ENCODE measurements at places on chromosomes 5 and 9.

DNA sequence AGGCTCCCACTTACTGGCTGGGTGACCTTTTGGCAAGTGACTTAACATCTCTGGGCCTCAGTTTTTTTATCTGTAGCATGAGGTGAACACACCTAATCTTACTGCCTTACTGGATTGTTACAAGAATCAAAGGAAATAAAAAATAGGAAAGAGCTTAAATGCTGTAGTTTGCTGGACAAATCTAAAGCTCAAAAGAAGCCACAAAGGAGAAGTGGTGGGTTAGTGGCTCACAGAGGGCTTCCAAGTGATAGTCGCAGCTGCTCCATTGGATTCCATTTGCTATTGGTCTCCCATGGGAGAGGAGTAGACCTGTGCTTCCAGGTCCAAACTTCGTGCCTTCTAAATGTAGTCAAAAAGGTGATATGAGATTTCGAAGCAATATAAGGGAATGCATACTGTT is 123.6 kb downstream of the SEMA6A start:
- no peak for DNase-seq

- DNase-seq, result no peak
These were observed 617.8 kb upstream of the DMAC1 start for GRCh38 chr9:8417341-8417740.

DNA sequence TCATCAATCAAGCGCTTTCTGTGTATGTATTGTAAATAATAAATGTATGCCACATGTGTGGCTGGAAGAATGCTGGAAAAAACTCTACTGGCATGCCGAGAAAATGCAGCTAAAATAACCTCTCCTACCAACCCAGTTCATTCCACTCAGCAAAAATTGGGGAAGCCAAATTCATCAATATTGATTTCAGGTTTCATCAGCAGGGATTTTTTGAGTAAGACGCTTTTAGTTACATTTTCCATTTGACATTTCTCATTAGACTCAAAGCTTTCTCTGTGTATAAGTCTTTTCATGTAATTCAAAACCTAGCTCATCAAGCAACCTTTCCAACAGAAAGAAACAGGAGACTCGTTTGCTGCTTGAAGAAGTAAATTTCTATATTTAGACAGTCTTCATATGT is 338.1 kb downstream of the DMRT2 start:
- no peak for DNase-seq

- DNase-seq, result no peak
These were observed 76.5 kb downstream of the GLIS3 start for GRCh38 chr9:4223312-4223833.

DNA sequence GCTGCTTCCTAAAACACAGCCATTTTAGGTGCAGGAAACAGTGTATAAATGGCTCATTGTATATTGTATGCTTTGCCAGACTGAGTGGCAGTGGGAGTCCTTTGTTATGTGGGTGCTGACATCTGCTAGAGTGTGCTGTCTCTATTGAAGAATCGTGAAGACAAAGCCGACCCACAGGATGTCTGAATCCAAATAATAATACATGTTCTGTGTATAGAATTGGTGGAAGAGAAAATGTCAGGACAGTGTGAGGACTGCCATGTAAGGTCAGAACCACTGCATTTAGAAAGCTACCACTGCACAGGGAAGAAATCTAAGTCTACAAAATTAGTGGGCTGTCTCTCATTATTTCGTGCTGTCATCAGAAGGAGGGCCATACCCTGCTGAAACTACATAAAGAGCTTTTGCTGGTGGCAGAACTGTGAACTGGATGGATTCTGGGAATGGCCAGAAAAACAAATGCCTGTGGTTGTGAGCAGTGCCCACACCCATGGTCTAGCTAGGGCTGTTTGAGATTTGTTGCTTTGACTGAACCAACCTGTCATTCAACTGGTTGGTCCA is 2.5 kb downstream of the IL7R start:
- no peak for DNase-seq

- DNase-seq, result no peak
These were observed 478.1 kb upstream of the CDH9 start for GRCh38 chr5:27516437-27516836.

DNA sequence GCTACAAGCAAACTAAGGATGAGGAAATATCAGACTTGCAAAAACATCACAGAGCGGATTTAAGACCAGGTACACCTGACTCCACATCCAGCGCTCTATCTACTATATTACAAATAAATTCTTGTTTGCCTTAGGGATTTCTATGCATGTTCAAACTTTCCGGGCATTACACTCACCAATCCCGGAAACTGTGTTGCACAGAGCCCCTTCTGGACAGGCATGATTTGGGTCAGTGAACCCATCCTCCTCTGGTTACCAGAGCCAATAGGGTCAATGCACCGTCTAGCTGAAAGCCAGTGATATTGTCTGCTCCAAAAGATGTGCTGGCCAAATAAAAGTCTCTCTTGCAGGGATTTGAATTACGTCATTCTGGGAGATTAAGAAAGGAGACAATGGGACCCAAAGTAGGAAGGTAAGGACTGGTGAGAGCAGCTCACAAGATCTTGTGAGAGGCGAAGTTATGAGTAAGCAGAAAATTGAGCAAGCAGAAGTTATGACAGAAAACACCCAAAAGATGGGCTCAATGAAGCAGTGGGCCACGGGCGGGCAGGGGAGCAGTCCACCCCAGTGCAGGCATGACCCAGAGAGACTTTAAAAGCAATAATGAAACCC is 155.8 kb upstream of the RAI14 start:
- DNase-seq, result no peak

GRCh38 chr5:124901081-124901480 is 154.6 kb upstream of the ZNF608 start:
- DNase-seq, result no peak

DNA sequence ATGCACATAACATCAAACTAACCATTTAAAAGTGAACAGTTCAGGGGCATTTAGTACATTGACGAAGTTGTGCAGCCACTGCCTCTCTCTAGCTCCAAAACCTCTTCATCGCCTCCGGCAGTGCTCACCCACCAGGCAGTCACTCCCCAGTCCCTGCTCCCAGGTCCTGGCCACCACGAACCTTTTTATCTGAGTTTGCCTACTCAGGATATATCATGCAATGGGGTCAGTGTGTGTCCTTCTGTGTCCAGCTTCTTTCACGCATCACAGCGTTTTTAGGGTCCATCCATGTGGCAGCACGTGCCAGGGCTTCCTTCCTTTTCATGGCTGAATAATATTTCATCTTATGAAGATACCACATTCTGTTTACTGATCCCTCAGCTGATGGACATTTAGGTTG is 4.6 kb downstream of the AHRR start:
- DNase-seq, result no peak

DNA sequence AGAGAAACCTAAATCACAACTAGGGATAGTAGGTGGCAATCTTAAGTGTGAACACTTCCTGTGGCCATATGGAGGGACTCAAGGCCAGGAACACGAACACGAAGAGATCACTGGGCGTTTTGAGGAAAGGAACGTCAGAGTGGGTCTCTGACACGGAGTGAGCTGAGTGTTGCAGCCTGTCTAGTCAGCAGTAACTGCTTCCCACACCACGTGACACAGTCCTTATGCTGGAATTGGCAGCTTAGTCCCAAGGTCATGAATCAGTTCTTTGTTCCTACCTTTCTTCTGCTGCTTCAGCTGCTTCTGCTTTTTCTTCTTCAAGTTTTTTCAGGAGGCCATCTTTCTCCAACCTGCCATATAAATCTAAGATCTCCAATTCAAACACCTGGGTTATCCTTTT is 18.2 kb downstream of the SPACA9 start:
- DNase-seq, result peak; percentile 31

GRCh38 chr9:121510766-121511550 is 11.3 kb upstream of the GGTA1 start:
- DNase-seq, result no peak

DNA sequence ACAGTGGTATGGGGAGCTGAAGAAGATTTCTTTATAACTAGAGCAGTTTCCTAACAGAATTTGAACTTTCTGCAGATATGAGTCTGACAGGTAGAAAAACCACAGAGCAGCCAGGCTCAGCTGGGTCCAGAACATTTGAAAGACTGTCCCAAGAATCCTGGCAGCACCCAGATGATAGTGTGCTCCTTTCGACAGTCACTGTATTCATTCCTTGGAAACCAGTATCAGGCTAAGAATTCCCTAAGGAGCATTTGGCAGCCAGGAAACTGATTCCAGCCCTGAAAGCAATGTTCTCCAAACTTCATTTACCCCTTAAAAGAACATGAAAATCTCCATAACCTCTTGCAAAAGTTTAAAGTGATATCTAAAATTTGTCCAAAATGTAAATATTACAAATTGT is 123.0 kb upstream of the MTAP start:
- no peak for DNase-seq

GRCh38 chr5:110333384-110333783 is 393.1 kb downstream of the TMEM232 start:
- no peak for DNase-seq

GRCh38 chr5:173743641-173744343 is 127.3 kb upstream of the BOD1 start:
- no peak for DNase-seq

DNA sequence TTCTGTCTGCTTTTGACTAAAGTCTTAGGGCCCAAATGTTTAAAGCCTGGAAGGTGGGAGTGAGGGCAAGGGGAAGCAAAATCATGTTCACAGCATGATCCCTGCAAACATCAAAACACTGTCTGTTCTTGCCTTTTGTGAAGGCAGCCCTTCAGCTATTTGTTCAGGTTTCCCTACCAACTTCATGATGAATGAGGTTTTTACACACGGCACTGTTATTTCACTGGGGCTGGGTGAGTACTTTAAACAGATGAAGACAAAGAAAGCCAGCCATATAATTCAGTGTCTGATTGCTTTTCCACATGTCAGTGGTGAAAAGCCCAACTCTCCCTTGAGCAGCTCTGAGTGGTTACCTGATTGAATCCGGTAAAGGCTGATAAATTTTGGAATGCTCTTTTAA is 224.7 kb upstream of the GRAMD2B start:
- DNase-seq, result no peak

DNA sequence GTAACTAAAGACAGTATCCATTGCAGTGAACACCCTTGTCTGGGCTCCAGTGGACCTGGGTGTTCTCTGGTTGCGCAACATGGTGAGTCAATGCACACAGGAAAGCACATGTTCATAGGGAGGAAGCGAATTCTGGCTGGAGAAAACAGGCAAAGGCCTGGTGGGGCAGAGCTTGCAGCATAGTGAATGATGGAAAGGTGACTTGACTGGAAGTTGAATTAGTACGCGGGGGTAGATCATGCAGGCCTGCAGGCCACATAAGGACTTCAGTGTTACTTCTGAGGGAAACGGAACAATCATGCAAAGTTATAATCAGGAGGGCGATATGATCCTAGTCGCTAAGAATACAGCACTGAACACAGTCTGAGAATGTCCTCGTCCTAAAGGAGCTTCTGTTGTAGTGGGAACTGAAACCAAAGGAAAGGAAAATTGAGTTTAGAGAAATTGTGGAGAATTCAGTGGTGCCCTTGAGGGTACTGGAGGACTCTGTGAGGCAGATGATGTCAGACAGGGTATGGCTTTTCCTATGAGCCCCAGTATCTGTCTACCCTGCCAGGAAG is 71.9 kb upstream of the RANBP3L start:
- no peak for DNase-seq

GRCh38 chr5:3489239-3489843 is 106.3 kb upstream of the IRX1 start:
- DNase-seq, result no peak

DNA sequence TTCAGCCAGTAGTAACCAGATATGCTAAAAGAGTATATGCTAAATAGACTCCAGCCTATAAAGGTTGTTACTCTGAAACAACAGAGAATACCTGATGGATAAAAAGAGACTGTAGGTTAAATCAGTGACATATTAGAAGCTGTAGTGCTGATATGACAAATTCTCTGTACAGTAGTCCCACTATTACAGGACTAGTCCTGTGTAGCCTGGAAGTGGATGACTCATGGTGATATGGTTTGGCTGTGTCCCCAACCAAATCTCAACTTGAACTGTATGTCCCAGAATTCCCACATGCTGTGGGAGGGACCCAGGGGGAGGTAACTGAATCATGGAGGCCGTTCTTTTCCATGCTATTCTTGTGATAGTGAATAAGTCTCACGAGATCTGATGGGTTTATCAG is 276.2 kb upstream of the POU5F2 start:
- DNase-seq, result no peak

DNA sequence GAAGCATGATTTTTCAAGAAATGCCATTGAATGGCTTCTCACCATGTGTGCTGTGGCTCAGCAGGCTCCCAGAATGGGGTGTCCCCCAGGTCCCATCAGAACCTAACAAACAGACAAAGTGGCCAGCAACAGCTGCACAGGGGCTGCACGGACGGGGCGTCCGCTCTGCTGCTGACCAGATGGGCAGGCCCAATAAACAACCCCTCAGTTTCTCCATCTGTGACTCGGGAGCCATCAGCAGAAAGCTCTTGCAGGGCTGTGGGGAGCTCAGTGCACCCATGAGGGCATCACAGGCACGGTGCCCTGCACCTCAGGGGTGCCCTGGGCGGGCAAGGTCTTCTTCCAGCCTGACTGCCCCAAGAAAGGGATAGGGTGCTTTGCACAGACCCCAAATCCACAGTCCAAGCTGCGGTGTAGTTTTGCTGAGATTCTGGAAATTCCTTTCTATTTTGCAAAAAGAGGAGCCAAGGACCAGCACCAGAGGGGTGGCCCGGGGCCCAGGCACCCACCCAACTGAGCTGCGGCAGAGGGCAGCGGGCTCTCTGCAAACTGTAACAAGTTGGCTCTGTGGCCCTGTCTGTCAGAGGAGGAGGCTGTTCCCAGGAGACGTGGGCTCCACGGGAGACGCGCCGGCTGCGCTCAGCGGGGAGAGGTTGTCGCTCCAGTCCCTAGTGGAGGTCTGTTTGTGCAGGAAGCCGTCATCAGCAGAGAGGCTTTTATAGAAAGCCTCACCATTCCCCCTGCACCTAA is 138.7 kb upstream of the PPP1R26 start:
- DNase-seq, result peak; percentile 17

GRCh38 chr9:106945727-106946660 is 83.0 kb downstream of the ZNF462 start:
- DNase-seq, result no peak

DNA sequence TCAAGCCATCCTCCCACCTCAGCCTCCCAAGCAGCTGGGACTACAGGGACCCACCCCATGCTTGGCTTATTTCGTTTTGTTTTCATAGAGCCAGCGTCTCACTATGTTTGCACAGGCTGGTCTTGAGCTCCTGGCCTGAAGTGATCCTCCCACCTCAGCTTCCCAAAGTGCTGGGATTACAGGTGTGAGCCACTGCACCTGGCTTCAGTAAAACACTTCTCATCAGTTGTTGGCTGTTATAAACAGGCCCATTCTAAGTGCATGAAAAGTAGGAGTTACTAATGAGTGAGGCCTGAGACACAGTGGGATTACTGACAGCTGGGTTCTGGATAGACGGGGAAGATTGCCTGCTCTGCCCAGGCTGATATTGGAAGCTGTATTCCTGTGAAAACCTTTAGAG is 3.5 kb downstream of the CRB2 start:
- no peak for DNase-seq

GRCh38 chr5:141001844-141002604 is 35.7 kb downstream of the PCDHAC2 start:
- DNase-seq, result peak; percentile 46

Measured in posterior cingulate gyrus (tissue), 11 donors.